GM10248 (cell line): ENCODE measurements at places on chromosomes 3 and 15.

- DNase-seq = no peak
Measured at GRCh38 chr15:51374131-51374530, 32.7 kb downstream of the GLDN start.

GRCh38 chr15:80234883-80235282 lies 17.1 kb downstream of the CTXND1 start:
- peak; percentile 61 for DNase-seq

- no peak for DNase-seq
Measured at GRCh38 chr3:107855710-107856109, 235.1 kb downstream of the CD47 start.

- no peak for DNase-seq
Measured at GRCh38 chr15:83205725-83206324, 1.8 kb downstream of the HDGFL3 start.

DNA sequence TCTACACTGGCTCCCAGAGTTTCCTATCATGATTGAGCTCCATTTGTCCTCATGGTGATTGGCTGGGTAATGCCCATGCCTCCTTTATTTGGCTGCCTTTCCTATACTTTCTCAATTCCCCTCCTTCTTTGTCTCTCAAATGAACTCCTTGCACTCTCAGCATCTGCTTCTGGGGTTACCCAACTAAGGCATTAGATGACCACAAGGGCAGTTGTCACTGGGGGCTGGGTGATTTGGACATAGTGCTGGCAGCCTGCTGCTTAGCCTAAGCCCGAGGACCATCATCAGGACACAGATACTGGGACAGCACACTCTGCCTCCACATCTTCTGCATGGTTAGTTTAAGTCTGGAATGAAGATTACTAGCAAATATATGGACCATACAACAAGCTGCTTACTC lies 49.2 kb upstream of the LRRFIP2 start:
- DNase-seq = no peak

DNA sequence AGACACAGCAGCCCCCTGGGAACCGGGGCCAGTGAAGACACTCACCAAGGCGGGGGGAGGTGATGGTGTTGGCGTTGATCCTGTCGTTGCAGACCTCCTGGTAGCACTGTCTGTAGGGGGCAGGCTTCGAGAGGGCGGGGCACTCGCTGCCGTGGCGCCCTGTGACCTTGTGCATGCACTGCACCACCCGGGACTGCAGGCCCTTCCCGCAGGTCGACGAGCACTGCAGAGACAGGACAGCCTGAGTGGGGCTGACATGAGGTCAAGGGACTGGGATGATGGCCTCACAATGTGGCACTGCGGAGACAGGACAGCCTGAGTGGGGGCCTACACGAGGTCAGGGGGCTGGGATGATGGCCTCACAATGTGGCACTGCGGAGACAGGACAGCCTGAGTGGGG lies 242.8 kb upstream of the LYSMD4 start:
- no peak for DNase-seq

DNA sequence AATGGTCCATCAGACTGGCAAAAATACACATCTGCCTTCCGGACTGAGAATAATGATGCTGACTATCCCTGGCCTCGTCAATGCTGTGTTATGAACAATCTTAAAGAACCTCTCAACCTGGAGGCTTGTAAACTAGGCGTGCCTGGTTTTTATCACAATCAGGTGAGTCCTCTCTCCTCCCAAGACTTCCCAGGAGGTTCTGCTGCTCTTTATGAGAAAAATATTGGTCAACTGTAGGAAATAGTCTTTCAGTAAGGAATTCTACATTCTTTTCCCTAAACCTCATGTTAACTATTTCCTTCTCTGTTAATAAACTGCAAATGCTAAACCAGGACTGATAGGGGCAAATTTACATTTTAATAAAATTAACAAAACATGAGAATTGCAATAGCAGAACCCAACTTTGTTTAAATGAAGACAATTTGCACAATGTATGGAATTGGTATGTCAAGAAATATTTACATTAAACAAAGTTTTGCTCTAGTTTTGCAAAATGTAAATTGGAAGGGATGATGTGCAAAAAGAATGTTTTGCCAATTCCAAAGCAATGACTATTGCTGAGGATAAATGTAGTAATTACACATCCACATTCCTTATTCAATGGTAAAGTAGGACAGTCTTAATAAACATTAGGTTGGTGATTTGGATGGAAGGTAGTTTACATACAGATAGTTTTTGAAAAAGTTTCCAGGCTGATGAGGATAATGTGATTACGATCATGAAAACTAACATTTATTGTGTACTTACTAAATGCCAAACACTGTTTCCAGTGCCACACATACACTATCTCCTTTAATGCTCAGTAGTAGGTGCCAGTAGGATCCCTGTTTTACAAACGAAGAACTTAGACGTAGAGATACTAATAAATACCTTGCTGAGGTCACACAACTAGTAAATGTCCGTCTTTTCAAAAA lies 21.1 kb downstream of the UPK1B start:
- no peak for DNase-seq

DNA sequence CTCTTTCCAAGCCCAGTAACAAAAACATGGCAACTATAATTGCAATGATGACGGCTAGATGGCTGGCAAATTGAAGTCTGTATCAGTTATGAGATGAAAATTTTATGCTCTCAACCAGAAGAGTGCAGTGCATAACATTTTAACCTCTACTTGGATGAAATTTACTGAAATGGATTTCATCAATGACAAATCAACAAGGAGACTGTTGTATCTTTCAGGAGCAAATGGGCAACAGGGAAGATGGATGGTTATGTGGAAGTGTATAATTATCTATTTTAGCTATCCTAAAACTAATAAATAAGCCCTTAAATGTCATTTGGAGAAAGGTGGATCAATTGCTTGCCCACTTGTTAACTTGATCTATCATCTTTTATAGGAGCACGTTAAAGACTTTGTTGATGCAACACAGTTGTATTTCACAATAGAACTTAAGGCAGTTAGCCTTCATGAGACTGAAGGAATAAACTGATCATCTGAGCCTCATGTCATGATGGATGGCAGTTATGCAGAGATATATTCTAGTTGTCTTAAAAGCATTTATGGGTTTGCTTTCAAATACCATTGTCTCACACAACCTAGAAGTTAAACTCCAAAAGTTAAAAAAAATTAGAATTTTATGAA lies 315.1 kb upstream of the TBC1D5 start:
- no peak for DNase-seq

- no peak for DNase-seq
Measured at GRCh38 chr3:308597-309321, 112.2 kb downstream of the CHL1 start.

- DNase-seq = no peak
Measured at GRCh38 chr3:33426068-33426467, 14.1 kb downstream of the UBP1 start.

DNA sequence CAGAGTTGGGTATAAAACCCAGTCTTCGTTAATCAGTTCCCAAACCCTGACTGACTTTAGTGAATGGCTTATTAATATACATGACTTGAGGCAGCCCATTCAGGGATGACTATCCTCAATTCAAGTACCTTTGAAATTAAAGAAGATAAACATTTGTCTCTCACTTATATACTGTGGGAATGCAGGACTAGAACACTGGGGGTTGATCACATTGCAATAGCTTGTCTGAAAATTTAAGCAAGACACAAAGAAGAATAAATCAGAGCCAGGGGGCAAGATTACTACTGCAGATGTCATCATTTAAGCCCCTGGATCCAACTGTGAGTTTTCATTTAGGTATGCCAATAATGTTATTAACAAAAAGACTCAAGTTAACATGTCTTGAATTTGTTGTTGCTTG lies 647.7 kb downstream of the ZPLD1 start:
- DNase-seq = no peak

DNA sequence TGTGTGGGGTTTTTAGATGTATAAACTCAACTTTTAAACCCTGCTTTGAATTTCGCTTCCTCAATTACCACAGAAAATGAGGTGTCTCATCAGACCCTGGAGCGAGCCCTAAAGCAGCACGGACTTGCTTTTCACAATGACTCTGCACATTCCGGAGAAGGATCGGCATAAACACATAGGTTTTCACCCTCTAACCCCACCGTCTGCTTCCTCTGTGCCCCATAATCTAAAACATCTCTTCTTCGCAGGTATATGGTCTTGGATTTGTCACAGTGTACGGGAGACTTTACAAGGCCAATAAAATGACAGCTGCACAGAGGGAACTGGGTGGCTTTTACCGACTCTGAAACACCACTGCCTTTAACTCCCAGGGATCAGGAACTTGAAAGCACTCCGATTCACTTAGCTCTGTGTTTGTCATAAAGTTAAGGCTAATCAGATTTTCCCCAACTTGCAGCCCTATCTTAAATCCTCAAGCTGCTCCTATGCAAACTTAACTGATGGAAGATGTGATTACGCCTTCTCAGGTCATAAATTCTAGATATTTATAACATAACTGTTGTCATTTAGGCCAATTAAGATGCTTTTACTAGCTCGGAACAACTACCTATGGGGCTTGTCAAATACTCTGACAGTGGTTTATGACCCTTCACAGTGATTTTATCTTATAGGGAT lies 133.4 kb upstream of the WNT5A start:
- DNase-seq = peak; percentile 24

- no peak for DNase-seq
Measured at GRCh38 chr3:149732234-149732633, 20.1 kb downstream of the COMMD2 start.

- no peak for DNase-seq
Measured at GRCh38 chr15:69304182-69304545, 5.5 kb downstream of the PAQR5 start.

- DNase-seq = no peak
Measured at GRCh38 chr15:93587059-93587521, 498.1 kb upstream of the RGMA start.

- DNase-seq = no peak
Measured at GRCh38 chr3:72391659-72392058, 456.6 kb downstream of the SHQ1 start.

GRCh38 chr15:95503640-95504225 lies 826.8 kb upstream of the NR2F2 start:
- peak; percentile 7 for DNase-seq

DNA sequence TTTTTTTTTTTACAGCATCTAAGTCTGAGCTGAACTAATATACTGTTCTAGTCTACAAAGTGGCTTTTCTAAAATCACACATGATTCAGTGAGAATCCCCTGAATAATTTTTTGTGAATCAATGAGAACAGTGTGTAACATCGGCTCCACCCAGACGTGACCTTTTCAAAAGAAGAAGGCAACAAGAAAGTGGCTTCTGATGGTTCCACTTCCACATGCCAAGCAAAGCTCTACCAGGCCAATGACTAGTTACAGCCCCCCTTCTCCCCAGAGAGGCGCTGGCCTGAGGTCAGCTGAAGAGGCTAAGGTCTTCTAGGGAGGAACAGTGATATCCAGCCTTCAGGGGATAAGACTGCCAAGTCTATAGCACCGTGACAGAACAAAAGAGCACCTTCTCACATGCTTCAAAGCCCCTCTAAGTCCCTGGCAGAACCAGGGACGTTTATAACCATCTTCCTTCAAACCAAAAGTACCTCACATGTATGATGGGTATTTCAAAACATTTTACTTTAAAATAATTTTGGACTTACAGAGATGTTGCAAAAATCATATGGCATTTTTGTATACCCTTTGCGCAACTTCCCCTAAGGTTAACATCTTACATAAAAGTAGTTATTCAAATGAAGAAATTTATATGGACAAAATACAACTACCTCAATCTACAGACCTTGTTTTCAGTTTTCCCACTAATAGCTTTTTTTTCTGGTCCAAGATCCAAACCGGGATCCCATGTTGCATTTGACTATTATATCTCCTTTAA lies 177.9 kb downstream of the OSBPL10 start:
- DNase-seq = no peak

- DNase-seq = no peak
Measured at GRCh38 chr3:156253150-156253549, 132.8 kb downstream of the KCNAB1 start.

DNA sequence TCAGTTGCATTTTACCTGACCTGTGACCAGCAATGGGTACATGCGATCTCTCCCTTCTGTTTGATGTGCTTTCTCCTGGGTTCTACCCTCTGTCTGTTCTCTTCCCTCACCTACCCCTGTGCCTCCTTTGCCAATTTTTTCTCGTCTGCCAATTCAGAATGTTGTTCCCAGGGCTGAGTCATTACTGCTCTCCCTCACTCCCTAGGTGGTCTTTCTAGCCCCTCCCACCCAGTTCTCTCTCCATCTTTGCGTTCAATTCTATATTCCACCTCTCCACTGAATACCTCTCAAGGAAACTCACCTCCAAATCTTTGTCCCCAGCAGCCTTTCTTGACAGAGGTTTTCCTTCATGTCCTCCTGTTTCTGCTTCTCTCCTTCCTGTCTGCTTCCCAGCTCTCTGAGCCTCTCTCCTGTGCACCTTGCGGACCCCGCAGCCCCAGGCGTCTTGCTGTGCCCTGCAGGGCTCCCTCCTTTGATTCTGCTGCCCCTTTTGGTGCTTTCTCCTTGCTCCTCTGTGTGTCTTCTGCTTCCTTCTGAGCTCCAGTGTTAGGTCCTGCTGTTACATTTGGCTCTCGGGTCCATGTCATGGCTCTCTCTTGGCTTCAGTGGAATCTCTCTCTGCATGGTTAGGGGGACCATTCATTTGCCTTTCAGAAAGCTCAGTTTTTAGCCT lies 398.2 kb upstream of the TPM1 start:
- no peak for DNase-seq

DNA sequence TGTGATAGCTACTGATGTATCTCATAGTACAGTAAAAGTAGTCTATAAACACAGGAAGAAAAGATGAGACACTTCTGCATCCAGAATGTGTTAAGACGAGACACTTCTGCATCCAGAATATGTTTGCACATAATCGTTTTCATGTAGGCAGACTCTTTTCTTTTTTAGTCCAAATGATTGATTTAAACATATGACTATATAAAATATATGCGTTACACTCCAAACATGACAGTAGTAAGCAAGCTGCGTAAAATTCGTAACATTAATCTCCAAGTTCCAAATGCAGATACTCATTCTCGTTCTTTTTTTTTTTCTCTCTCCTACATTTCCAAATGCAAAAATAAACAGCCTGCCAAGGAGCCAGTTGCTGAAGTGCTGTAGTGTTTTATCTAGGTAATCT lies 82.6 kb downstream of the FNDC3B start:
- DNase-seq = no peak

- DNase-seq = no peak
Measured at GRCh38 chr3:40768536-40768935, 243.8 kb downstream of the ZNF621 start.

GRCh38 chr3:877001-877400 lies 215.8 kb upstream of the CNTN6 start:
- no peak for DNase-seq

GRCh38 chr3:31322460-31322859 lies 210.3 kb upstream of the STT3B start:
- no peak for DNase-seq

DNA sequence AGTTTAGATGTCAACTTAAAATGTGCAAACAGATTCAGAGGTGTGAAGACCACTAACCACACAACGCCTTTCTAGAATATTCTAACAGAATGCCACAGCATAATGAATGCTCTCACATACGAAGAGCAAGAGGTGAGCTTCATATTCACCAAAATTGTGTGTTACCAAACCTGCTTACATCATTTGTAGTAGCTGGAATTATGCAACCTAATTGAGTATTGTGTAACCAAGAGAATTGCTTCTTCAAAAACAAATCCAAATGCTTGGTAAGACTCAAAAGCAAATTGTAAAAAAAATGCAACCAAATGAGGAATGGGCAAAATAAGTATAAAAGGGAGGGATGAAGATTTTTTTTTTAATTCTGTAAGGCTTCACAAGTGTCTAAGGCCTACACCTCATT lies 160.7 kb downstream of the TAFA4 start:
- DNase-seq = no peak
